ENCODE measurements at places on chromosomes 2 and 18.

GRCh38 chr18:4906856-4907255, 290.2 kb downstream of the AKAIN1 start:
- no peak for DNase-seq

DNA sequence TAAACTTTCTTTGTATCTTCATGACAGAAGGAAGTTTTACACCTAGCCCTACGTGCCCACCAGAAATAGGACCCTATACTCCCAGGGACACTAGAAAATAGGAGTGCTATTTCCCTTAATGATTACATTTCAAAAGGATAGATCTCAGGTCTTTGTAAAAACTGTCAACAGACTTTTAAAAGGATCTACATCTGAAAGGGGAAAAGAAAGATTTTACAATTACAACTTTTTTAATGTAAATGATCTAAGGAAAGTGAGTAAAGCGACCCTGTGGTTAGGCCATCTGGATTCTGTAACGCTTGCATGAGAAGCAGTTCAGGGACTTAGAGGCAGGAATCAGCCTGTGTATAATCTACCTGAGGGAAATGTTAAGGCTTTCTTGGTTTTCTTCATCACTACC, 431.8 kb upstream of the MC4R start:
- DNase-seq, result no peak

- DNase-seq, result no peak
Observed at GRCh38 chr2:41768310-41768709, 279.5 kb upstream of the PKDCC start.

- DNase-seq, result no peak
Observed at GRCh38 chr18:76654577-76654976, 159.5 kb upstream of the ZNF516 start.

DNA sequence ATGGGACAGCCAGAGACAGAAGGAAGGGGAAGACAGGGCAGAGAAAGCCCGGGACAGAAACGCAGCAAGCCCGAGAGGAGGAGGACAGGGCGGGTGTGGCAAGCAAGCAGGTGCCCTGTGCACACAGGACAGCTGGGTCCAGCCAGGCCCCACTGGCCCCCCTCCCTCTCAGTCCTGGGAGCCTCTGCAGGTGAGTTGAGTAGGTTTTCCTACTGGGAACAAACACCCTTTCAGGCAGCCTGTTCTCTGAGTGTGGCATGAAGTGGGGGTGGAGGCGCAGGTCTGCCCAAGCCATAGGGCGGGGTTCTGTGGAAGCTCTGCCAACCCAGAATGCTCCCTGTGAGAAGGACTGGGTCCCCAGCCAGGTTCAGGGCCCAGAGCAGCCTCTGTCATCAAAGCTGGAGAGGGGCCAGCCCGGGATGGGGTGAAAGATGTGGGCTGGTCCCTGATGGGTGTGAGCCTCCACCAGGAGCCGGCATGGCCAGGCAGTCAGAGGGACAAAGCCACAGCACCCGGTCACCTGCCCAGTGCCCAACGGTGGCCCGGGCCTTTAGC, 129.4 kb downstream of the TFCP2L1 start:
- DNase-seq, result no peak

- peak; percentile 8 for DNase-seq
Observed at GRCh38 chr2:210477496-210477895, 937 bp upstream of the LANCL1 start.

GRCh38 chr2:644871-645270, 32.3 kb downstream of the TMEM18 start:
- DNase-seq, result no peak

DNA sequence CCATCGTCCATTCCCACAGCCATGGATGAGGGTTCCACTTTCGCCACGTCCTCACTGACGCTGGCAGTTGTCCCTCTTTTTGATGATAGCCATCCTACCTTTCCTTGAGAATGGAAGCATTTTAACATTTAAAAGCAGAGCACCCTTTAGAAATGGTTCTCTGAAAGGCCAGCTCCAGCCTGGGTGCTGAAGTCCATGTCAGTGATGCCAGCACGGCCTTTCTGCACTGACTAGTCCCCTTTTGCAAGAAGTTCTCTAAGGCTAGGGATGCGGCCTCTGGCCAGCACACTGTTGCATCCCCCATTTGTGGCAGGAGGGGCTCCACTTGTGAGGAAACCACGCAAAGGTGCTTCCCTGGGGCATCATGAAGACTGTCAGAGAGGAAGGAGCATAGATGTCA, 203.5 kb downstream of the MGAT5 start:
- DNase-seq, result no peak

DNA sequence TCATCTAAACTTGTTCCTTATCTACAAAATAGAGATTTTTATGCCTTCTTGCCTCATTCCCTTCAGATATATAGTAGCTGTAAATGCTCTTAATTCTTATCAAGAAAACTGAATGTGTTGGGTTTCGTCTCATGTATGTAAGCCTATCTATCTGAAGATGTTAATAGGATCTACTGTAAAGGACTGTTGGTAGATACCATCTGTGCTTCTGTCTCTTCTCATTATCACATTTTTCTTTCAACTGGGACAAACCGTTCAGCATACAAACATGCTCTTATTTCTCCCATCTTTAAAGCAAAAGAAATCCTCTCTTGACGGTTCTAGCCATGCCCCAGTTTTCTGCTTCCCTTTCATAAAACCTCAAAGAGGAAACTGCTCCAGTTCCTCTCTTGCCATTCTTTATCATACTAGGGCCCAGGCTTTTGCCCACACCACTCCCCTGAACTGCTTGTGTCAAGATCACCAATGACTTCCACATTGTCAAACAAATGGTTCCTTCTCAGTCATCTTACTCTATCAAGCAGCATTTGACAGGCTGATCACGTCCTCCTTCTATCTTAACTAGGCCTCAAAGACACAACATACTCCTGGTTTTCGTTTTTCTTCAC, 88.7 kb downstream of the ARHGEF33 start:
- DNase-seq, result no peak
